ENCODE measurements at places on chromosomes 12 and 14. TPM values are rescaled to one million over a fixed set of nuclear protein-coding genes. Genes with fewer than 3 reads are reported as not detected.

HOXC11 gene
- total RNA-seq = 0.08 TPM

TEX52 gene
- total RNA-seq = not detected

PLBD1 gene
- total RNA-seq = 56.5 TPM

SSPN gene
- 1.4 TPM for total RNA-seq

GRIP1 gene
- 20.1 TPM for total RNA-seq

RPS6KL1 gene
- total RNA-seq = 1.7 TPM

PPM1H gene
- 0.56 TPM for total RNA-seq

GALNT16 gene
- total RNA-seq = 1.00 TPM

CMAS gene
- 51.1 TPM for total RNA-seq

TMEM30B gene
- 14.7 TPM for total RNA-seq

DPPA3 gene
- not detected for total RNA-seq

DNA sequence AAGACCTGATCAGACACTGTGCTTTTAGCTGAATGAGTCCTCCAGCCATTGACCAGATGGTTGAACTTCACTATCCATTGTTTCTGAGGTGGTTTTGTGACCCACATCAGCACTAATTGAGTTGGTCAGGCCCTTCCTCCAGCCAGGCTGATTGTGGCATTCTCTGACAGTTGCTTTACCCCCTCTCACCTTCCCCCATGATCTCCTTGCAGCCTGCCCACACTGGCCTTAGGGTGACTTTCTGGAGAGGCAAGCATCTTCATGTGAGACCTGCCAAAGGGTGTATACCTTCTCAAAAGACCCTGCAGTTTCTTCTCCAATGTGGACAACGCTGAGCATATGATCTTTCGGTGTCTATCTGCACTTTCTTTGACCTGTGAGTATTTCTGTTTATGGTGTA is 83.9 kb downstream of the GPATCH2L start:
- ATAC-seq = no peak

DNA sequence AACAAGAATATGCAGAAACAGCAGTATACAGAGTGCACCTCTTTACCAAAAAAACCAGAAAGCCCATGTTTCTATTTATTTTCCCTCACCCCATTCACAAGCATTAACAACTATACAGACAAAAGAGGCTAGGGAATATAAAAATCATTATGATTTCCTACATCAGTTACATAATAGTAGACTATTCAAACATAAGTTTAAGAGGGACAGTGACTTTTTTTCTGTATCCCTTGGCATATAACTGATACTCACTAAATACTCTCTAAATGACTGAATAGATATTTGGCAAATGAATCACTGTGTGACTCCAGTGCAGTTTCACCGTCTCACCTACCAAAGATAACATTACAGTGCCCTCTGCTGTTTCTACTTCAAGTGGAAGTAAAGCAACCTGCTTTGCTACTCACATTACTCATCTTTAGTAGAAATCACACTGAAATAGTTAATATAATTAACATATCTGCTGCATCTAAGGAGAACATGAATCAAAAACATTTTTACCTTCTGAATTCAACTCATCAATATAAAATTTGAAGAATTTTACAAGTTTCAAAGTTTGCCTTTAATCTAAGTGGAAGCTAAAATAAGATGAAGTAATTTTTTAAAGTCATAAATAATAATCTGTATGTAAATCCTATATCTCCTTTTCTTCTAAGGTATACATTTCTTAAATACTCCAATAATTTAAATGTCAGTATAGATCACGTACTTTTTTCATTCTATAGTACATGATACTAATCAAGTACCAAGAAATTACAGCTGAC is 103.8 kb downstream of the OSBPL8 start:
- ATAC-seq = peak; percentile 94

DNA sequence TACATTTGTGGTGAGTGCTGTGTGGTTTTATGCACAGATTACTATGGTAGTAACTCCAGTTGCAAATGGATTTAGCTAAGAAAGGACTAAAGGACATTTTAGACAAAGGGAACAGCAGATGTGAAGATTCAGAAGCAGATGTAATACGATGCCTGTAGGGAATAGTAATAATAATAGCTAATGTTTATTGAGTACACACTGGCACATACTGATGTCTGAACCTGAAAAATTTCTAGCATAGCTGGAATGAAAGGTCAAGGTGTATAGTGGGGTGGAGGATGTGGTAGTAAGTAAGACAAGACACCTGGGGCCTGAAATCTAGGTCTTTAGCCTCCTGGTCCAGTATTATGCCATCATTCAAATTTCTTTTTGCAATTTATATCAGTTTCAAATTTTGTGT is 54.3 kb upstream of the LRTM2 start:
- no peak for ATAC-seq

DNA sequence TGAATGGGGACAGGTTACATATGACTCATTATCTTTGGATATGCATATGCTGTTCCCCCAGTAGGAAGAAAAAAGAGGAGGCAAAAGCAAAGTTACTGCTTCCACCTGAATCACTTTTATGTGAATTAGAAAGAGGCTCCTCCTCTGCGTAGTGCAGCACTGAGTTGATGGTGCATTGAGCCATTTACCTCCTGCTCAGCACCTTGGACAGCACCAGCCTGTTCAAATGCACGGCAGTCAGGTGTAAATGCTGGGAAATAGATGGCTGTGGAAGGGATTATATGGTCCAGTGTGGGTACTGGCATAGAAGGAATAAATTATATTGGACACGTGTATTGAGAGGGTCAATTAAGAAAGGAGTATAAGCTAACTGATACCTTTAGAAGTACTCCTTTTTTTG is 541.9 kb upstream of the SEL1L start:
- no peak for ATAC-seq

DNA sequence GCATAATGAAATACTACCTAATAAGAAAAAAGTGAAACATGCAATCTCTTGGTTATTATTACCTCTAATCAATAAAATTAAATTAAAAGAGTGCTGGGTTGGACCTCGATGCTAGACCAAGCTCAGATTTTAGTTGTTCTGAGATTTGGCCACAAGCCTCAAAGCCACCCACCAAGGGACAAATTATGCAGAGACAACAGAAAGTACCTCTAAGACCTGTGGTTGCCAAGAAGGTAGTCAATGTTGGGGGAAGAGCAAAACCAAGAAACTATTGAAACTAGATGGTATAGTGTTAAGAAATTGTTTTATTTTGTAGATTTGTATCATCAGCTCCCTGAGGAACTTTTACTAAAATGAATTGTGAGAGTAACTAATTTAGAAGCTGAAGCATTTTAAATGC is 43.8 kb upstream of the ARID2 start:
- ATAC-seq = no peak

- ATAC-seq = no peak
These were observed 329.9 kb downstream of the BMP4 start for GRCh38 chr14:53626761-53627160.

- ATAC-seq = no peak
These were observed 24.7 kb upstream of the RAP1B start for GRCh38 chr12:68585966-68586365.

GRCh38 chr12:7001921-7002591 is 16.2 kb downstream of the LPCAT3 start:
- no peak for ATAC-seq

DNA sequence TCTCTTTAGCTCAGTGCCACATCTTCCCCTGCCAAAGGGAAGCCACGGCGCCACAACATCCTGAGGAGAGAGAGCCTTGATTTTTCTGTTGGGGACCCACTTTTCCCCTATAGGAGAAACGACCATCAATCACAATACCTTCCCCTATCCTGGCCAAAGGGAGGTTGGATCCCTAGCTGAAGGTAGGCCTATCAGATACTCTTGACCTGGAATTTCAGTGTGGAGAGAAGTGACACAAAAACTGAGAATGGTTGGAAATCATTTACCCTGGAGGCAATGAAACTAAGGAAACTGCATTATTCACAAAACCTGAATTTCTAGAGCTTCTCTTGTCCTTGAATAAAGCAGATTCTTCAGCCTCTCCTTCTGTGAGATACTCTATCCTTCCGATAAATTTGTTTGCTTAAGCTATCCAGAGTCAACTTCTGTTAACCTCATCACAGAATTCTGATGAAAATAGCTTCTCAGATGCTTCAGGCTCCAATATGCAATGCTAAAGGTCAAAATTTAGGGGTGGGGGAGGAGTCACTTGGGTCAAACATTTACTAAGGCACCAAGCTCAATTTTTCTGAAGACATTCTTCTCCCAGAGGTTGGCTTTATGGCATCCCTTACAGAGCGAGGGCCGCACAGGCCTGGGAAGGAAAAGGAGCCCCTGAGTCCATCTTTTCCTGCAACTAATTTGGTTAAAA is 27.0 kb upstream of the DUSP6 start:
- ATAC-seq = no peak

GRCh38 chr14:57139173-57139572 is 129.5 kb downstream of the EXOC5 start:
- ATAC-seq = no peak

DNA sequence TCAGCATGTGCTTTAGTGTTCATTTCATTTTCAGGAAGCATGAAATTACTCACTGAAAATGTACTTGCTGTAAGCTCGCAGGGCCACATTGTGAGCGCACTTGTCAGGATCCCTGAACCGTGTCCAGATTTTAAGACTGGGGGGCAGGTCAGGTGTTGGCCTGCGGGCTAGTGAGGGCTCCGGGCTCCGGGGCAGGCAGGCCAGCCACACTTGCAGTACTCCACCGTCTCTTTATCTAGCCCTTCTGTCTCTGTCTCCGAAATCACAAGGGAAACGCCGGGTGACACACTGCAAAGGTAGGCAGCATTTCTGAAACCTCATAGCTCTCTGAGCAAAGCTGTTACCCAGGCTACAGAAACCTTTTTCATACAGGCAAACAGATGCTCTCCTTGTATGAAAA is 98.7 kb downstream of the EML1 start:
- no peak for ATAC-seq

GRCh38 chr14:82122655-82123054 is 589.0 kb upstream of the SEL1L start:
- no peak for ATAC-seq

- ATAC-seq = no peak
These were observed 84.0 kb downstream of the PTPN21 start for GRCh38 chr14:88470542-88471440.

DNA sequence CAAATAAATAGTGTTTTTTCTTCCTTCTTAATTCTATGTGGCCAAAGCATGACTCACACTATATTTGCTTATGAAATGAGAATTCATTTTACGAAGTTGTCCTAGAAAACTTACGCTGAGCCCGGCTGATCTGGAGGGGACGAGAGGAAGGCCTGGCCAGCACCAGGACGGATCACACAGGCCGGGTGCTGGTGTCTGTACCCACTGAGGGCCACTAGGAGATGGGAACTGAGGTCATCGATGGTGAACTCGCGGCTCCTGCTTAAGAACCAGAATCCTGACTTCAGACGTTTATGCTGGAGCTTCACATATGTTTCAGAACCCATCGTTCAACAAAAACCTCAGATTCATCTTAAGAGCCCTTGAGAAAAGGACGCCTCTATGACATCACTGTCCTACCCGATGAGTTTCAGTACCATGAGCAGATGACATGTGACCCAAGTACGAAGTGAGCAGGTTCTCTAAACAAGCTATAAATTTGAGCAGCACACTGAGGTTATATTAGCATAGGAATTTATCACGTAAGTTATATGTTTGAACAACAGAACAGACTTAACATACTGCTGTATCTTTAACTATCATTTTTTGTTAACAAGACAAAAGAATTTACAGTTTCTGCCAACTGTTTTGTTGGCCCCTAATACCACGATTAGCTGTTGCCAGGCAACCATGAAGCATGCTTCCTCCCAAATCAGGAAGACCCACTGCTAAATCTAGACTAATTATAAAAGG is 111.9 kb downstream of the FOXN3 start:
- ATAC-seq = peak; percentile 22

DNA sequence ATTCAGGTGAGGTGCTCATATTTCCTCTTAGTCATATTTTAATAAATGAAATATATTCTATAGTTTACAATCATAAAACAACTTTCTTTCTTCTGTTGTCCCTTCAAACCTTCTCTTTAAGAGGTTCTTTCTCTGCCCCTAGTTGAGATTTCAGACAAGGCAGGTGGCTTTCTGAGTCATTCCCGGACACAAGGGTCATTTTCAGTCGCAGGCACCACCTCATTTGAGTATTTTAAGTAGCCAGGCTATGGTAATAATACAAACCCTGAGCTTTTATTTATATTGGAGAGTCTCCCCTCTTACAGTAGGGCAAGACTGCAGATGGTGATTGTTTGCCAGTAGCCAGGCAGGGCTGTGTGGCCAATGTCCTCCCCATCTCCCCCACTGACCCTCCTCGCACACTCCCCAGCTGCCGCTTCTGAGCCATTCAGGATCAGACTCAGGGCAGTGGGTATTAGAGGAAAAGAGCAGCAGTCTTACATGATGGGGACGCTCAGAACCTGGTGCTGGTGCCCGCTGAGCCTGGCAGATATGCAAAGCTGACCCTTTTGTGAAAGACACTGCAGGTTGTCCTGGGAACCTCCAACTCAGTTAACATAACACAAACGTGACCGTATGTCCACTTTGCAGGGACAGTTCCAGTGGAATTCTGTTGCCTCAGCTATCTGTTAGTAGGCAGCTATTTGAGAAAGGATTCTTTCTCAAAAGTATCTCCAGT is 101.1 kb upstream of the BCL2L14 start:
- no peak for ATAC-seq

GRCh38 chr14:51877810-51878209 is 17.4 kb downstream of the GNG2 start:
- ATAC-seq = no peak

DNA sequence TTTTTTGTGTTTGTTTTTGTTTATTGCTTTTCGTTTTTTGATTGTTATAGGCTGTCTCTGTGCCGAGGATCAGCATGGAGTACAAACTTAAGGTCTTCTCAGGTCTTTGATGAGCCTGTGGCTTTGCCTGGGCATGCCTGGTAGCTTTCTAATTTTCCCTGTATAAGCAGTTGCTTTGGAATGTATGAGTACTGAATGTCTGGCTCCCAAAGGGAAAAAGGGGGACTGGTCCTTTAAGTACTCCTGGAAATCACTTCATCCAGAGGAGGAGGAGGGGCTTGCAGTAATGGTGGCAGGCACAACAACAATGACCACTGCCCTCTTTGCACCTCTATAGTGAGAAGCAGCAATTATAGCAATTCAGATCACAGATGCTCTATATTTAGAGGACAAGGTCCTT is 67.6 kb upstream of the TTC7B start:
- ATAC-seq = no peak

- ATAC-seq = peak; percentile 54
These were observed 601.5 kb downstream of the KCNH5 start for GRCh38 chr14:62443796-62444195.

- ATAC-seq = no peak
These were observed 558.2 kb downstream of the FLRT2 start for GRCh38 chr14:86088156-86088555.

GRCh38 chr14:62030387-62030786 is 268.2 kb downstream of the SNAPC1 start:
- no peak for ATAC-seq

- peak; percentile 96 for ATAC-seq
These were observed 34.8 kb downstream of the FBXO21 start for GRCh38 chr12:117155278-117156060.

All from esophagus mucosa (tissue), 1 donor.